Activated naive CD4-positive, alpha-beta T cell treated with anti-CD3 and anti-CD28 coated beads, Interleukin-2, amount 50 U/mL, for 72 hours (primary cell): ENCODE measurements at places on chromosomes 2 and 18.

- no peak for DNase-seq
These were observed 95.4 kb downstream of the HAUS1 start for GRCh38 chr18:46199515-46200147.

- DNase-seq: no peak
These were observed 51.8 kb upstream of the TTN start for GRCh38 chr2:178858896-178859625.

DNA sequence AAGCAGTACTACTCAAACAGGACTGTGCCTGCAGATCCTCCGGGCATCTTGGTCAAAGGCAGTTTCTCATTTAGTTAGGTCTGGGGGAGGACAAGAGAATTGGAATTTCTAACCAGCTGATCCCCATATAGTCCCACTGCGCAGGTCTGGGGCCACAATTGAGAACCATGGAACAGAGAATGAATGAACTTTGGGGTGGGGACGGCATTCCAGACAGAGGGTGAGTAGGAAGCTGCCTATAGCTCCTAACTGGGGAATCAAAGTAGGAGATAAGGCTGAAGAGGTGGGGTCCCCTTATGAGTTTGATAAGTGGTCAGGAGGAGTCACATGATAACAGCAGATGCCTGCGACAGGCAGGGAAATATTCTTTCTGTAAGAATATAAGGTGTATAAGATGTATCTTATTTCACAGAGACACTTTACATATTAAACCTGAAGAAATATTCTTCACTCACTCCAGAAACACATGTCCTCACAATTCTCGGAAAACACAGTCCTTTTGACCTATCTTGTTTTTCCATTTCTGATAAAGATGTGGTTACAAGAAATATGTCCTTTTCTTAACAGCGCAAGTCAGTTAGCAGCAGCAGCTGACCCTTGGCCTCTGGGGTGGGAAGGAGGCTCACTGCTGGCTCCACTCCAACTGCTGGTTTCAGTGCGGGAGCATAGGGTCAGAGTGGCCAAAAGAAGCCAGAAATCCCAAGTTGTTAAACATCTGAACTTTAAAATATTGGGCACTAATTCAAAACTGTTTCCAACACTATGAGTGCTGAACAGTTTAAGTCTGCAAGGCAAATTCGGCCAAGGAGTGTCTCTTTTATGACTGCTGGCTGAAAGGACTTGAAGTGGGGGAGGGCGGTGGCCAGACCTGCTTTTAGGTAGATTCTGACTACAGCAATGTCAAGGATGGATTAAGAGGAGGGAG is 12.6 kb upstream of the TMEM214 start:
- no peak for DNase-seq

DNA sequence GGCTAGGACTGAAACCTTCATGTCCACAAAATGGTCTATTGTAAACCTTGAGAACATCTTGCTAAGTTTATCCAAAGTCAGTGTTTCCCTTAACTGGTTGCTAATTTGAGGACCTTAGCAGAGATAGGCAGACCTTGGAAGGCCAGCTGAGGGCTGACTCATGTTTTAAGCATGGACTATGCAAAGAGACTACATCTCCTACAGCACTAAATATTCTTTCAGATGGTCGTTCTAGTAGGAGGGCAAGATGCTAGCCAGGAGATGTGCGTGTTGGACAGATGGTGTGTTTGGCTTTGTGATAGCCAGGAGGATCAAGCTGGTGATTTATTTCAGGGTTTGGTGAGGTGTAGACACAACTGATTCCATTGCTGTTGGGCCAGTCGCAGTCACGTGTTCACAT is 75.8 kb downstream of the NRP2 start:
- no peak for DNase-seq

GRCh38 chr2:169162613-169163012 is 93.2 kb downstream of the DHRS9 start:
- DNase-seq: no peak

GRCh38 chr2:105271393-105272045 is 30.0 kb downstream of the GPR45 start:
- no peak for DNase-seq

DNA sequence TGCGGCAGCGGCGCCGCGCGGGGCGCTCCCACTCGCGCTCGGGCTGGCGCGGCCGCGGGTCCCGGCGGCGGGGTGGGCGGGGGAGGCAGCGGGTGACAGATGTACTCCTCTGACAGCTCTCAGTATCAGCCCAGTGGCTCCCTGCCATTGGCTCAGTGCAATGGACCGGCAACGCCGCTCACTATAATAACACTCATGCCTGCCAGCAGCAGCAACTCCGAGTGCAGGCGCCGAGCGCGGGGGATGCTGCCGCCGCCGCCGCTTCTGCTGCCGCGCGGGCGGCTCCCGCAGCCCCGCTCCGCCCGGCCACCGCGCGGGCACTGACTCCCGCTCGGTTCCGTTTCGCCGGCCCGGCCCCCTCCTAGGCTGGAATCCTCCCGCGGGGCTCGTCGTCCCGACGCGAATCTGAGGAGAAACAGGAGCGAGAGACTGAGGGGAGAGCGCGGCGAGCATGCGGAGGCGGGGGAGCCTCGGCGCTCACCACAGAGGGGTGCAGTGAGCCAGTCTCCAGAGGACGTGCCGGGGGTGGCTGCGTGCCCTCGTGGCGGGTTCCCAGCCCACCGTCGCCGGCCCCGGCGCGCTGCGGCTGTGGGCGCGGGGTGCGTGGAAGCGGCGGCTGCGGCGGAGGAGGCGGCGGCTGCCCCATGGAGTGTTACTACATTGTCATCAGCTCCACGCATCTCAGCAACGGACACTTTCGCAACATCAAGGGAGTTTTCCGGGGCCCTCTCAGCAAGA is at the start of gene ZNF804A:
Gene ZNF804A (plus strand): TSS at position 214 of the 738 bp plus-strand sequence. CDS start 431 bp downstream, at position 645.
- peak; percentile 9 for DNase-seq

GRCh38 chr2:100425573-100426383 is 8.3 kb upstream of the CHST10 start:
- DNase-seq: no peak

DNA sequence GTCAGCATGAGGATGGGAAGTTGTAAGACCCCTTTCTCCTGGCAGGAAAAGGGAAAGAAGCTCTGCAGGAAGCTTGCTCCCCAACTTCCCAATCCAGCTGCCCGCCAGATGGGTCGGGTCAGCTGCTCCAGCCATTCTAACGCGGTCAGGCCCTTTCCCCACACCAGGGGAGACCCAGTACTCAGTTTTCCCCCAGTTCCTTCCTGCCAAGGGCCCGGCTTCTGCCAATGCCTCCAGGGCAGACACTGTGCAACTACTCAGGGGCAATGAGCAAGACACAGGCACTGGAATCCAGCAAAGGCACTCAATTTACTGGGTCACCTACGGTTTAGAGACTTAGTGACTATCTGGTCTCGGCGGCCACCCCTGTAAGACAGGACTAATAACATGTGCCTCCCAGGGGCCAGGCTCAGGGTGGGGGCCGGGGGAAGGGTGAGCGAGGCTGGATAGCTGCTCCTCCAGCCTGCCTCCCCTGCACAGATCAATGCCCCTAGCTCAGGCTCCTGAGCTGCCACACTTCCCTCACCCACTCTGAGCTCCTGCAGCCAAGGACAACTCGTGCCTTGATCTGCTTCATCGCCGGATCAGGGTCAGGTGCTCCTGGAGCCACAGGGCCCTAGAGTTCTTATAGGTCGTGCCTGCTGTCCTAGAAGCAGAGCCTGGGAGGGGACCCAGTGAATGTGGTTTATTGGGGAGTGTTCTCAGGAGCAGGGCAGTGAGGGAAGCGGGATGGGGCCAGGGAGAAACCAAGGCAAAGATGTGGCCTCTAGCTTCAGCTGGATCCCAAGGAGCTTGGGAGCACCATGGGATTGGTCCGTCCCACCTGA is 171.1 kb downstream of the ZFP36L2 start:
- DNase-seq: no peak

- no peak for DNase-seq
These were observed 130.4 kb downstream of the MEIS1 start for GRCh38 chr2:66565291-66565690.

GRCh38 chr18:2961821-2962220 is 51.1 kb downstream of the LPIN2 start:
- DNase-seq: no peak

- no peak for DNase-seq
These were observed 128.8 kb downstream of the CERS6 start for GRCh38 chr2:168584911-168585310.

DNA sequence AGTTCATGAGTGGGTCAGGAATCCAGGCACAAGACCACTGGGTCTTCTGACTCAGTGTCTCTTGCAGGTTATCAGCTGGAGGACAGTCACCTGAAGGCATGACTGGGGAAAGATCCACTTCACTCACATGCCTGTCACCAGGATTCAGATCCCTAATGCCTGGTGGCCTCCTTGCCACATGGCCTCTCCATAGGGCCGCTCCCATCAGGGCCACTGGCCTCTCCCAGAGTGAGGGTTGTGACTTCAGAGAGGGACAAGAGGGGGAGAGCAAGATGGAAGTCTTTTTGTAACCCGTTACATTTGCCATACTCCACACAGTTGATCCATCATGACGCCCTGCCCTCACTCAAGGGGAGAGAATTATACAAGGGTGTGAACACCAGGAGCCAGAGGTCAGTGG is 13.0 kb upstream of the OTOS start:
- no peak for DNase-seq

GRCh38 chr18:75500545-75500944 is 73.0 kb upstream of the SMIM21 start:
- DNase-seq: no peak

DNA sequence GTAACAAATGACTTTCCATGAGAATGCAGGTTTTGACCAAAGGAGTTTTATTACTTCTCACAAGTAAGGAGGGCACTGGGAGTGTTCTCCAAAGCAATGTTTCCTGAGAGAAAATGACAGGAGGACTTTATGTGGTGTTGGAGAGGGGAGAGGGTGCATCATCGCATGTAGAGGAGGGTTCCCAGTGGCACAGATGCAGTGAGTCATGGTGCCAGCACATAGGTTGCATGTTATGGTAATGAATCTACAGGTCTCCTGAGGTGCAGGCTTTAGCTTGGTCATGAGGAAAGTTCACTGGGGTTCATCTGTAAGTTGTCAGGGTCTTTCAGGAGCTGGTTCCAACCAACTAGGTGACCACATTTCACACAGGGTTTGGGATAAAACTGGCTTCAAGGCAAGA is 30.4 kb downstream of the NAT8 start:
- DNase-seq: no peak

GRCh38 chr2:135732561-135732960 is 9.1 kb upstream of the UBXN4 start:
- no peak for DNase-seq

GRCh38 chr2:85019121-85019520 is 48.2 kb downstream of the KCMF1 start:
- DNase-seq: no peak

GRCh38 chr2:20781656-20782265 is 41.1 kb downstream of the LDAH start:
- DNase-seq: no peak

GRCh38 chr2:240931319-240931949 is 25.3 kb downstream of the CROCC2 start:
- DNase-seq: no peak

GRCh38 chr2:41741951-41742595 is 305.7 kb upstream of the PKDCC start:
- DNase-seq: no peak

GRCh38 chr2:239209783-239210182 is 191.0 kb downstream of the HDAC4 start:
- no peak for DNase-seq

DNA sequence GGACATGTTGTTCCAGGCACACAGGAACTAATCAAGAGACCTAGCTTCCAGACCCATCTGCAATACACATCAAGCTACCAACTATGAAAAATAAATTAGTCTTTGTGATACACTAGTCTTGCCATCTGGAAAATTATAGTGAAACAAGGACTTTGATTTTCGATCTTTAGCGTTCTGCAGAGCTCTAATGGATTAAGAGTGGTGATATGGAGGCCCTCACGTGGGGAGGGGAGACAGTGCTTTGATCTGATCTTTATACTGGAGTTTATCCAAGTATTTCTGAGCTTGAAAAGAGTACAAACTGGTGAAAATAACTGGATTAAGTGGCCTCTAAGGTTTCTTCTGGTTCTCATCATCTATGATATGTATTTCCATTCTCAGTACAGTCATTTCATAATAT is 273.4 kb upstream of the CDH7 start:
- no peak for DNase-seq

DNA sequence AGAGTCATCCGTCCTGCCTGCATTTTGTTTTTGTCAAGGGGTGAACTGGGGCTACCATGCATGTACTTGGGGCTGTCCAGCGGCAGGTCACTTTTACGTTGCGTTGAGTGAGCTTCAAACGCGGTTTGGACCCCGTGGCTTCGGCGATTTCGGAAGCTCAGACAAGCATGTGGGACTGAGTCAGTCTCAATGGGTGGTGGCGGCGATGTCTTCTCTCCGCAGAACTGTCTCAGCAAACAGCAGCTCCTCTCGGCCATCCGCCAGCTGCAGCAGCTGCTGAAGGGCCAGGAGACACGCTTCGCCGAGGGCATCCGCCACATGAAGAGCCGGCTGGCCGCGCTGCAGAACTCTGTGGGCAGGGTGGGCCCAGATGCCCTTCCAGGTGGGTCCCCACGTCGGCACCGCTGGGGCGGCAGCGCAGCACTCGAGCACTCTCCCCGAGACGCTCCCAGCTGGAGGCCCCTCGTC is 21.3 kb downstream of the FBLN7 start:
- DNase-seq: no peak

- DNase-seq: no peak
These were observed 225.9 kb downstream of the C1D start for GRCh38 chr2:67836866-67837265.

GRCh38 chr2:120775194-120775593 is 39.5 kb downstream of the GLI2 start:
- DNase-seq: no peak

GRCh38 chr2:97730245-97730644 is 16.9 kb downstream of the ZAP70 start:
- no peak for DNase-seq

DNA sequence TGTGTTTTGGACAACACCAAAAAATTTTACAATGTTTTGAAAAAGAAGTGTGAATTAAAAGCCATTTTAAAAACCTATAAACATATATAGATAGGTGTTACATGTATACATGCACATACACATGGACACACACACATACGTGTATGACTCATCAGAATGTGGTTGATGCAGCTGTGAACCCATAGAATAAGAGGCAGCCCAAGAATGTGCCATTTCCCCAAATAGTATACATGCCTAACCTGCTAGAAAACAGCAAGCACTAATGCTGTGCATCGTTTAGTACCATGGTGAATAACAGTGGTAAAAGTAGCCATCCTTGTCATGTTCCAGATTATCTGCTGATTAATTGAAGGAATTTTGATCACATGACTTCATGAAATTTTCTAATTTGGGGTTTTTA is 149.0 kb downstream of the DSEL start:
- DNase-seq: no peak

DNA sequence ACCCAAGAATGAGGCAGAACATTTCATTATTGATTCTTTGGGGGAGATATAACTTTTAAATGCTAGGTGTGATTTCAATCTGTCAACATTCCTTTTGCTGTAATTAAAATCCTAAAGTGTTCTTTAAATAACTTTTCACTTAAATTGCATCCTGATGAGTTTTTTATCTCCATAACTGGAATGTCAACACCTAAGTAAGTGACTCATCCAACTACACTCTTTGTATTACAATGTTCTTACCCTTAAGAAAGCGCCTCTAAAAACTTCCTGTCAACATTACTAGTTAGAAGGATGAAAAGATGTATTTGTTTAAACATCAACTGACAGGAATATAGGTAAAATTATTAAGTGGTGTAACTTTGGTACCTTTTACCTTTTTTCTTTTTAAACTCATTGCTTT is 1657.0 kb downstream of the LRP1B start:
- DNase-seq: no peak
